AG08395 (cell line): ENCODE measurements at places on chromosomes 1 and 21.

GRCh38 chr1:162216604-162217003, 147.1 kb downstream of the NOS1AP start:
- DNase-seq = no peak

- no peak for DNase-seq
These were observed 2.2 kb downstream of the SLC19A1 start for GRCh38 chr21:45539796-45540600.

- DNase-seq = no peak
These were observed 12.8 kb downstream of the SH3BP5L start for GRCh38 chr1:248812736-248813425.

DNA sequence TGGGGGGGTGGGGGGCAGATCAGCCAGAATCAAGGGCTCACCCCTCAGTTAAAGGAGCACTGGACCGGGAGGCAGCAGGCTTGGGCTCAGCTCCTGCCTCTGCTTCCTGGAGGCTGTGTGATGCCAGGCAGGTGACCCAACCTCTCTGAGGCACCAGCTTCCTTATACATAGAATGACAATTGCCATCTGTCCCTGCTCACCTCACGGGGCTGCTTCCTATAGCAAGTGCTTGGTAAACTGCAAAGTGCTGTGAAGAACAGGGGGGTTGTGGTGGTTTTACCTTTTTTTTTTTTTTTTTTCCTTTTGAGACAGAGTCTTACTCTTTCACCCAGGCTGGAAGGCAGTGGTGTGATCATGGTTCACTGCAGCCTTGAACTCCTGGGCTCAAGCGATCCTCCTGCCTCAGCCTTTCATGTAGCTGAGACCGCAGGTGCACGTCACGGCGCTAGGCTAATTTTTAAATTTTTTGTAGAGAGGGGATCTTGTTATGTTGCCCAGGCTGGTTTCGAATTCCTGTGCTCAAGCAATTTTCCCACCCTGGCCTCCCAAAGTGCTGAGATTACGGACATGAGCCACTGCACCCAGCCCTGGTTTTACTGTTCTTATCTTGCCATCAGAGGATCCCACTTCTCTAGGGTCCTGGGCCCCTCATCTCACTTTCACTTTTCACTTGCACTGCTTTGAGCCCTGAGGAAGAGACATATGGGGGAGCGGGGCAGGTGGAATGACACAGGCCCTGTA, 11.6 kb downstream of the KCNQ4 start:
- no peak for DNase-seq

GRCh38 chr1:194809215-194809614, 1622.8 kb upstream of the B3GALT2 start:
- DNase-seq = no peak

- peak; percentile 40 for DNase-seq
These were observed 75.0 kb upstream of the MACF1 start for GRCh38 chr1:39129514-39129913.

DNA sequence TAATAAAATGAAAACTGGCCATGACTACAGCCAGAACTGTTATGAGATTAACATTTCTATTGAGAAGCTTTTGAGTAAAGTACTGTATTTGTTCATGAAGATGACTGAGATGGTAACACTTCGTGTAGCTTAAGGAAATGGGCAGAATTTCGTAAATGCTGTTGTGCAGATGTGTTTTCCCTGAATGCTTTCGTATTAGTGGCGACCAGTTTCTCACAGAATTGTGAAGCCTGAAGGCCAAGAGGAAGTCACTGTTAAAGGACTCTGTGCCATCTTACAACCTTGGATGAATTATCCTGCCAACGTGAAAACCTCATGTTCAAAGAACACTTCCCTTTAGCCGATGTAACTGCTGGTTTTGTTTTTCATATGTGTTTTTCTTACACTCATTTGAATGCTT, 164.0 kb downstream of the NEK7 start:
- DNase-seq = no peak

GRCh38 chr1:188986745-188987417, 1490.8 kb downstream of the BRINP3 start:
- no peak for DNase-seq

DNA sequence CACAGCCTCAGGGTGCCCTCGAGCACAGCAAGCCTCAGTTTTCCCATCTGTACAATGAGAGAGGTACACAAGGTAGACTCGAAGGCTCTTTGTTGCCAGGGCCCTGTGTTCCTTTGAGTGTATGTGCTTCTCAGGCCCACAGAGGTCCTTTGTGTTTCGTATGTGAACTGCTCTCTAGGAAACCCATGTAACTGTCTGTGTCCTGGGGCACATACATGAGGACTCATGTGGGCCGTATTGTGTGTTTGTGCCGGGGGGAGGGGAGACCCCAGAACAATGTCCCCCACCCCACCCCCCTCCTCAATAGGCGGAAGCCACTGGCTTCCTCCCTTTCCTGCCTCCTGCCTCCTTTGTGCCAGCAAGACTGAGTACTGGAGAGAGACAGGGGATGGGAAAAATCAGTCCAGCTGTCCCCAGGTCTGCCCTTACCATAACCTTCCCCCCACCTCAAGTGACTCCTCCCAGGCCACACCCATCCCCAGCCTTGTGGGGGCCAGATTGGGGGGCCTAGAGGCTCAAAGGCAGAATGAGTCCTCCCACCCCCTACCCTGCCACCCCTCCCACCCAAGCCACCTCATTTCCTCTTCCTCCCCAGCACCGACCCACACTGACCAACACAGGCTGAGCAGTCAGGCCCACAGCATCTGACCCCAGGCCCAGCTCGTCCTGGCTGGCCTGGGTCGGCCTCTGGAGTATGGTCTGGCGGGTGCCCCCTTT, at the start of gene TIE1:
Gene TIE1 (plus strand): TSS at position 605 of the 717 bp plus-strand sequence. CDS start 90 bp downstream, at position 695.
- no peak for DNase-seq

DNA sequence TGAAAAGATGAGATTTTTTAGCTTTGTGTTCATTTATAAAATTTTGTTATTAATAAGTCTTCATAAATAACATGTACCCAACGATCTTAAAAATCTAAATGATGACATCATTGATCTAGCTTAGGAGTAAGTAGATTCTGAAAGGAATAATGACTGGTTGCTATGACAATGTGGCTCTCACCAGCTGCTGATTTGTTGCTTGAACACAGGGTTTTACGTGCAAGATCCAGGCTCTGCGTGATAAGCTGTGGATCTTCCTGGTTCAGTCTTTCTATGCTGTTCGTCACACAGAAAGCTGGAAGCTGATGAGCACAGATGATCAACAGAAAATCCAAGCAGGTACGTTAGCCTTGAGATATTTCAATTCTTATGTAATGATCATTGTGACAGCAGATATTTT, 49.1 kb upstream of the C1orf146 start:
- no peak for DNase-seq

GRCh38 chr1:53459321-53460175, at the start of gene DMRTB1:
TSS of gene DMRTB1 (plus strand) at chr1:53459399. CDS start at chr1:53459454, 55 bp downstream.
- no peak for DNase-seq

DNA sequence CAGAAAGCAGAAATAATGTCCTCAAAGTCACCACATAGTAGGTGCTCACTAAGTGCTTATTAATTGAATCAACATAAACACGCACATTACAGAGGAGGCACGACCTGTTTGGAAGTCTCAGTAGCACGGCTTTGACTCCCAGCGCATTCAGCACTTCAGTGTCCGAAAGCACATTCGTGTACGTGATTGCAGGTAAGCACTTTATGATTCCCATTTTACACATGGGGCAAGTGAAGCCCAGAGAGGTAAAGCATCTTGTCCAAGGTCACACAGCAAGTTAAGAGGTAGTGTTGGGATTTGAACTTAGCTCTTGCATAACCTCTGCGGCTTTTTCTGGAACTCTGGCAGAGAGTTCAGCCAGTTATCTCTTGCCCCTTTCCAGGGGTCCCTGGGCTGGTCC, 85.2 kb upstream of the WNT4 start:
- DNase-seq = no peak

DNA sequence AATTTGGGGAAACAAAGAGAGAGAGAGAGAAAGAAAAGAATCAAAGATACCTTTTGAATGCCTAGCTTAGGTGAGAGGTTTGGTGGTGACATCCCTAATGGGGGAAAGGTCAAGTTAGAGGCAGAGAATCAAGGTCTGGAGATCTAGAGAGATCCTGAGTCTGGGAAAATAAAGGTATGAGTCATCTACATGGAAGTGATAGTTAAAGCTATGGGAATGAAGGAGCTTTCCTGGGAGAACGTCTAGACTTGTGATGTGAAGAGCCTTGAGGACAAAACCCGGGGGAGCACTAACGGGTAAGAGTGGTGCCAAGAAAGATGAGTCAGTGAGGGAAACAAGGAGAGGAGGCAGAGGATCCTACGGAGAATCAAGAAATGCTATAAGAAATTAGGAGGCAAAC, 110.8 kb upstream of the RUNX1 start:
- DNase-seq = peak; percentile 20

GRCh38 chr1:217525773-217526490, 105.0 kb downstream of the GPATCH2 start:
- DNase-seq = peak; percentile 10

DNA sequence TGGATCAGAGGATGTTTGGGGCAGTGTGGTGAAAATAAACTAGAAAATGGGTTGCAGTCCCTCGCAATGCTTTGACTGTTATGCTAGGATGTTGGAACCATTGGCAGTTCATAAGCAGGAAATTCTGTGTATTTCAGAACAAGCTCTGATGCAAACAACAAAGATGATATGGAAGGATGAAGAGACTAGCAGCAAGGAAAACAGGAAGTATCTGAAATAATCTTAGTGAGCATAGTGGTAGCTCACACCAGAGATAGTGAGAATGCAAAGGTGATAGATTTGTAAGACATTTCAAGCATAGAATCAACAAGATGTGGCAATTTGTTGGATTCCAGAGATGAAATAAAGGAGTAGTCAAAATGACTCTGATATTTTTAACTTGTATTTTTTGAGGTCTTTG, 11.1 kb upstream of the RCC1 start:
- DNase-seq = no peak

GRCh38 chr1:43913051-43913501, 20.5 kb upstream of the ARTN start:
- no peak for DNase-seq

GRCh38 chr1:160978510-160978927, 23.9 kb upstream of the ITLN2 start:
- DNase-seq = no peak
